Activated T-helper 1 cell treated with Interleukin-2 at 50 U/mL for 16 hours (primary cell): ENCODE measurements at places on chromosomes 2 and 18.

GRCh38 chr2:23547725-23548124 is 162.7 kb downstream of the KLHL29 start:
- no peak for DNase-seq

GRCh38 chr2:238741277-238741676 is 106.6 kb upstream of the TWIST2 start:
- DNase-seq: no peak

GRCh38 chr18:50441016-50441415 is 66.2 kb downstream of the SKA1 start:
- DNase-seq: no peak

DNA sequence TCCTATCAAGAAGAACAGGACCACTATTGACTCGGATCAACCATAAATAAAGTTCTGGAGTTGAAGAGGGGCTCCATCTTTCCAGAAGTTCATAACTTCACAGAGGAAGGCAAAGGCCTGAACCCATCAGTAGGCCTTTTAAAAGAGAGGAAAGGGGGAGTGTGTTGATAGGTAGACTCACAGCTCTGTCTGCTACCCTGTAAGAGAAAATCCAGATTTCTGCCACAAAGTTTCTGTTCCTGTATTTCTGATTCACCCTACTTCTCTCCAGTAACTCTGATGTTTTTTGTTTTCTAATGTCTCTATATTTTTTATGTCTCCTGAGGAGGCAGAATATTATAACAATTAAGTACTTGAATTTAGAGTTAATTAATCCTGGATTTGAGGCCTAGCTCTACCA is 564.0 kb downstream of the TNS1 start:
- no peak for DNase-seq

GRCh38 chr2:10120877-10121574 is 1.5 kb upstream of the RRM2 start:
- no peak for DNase-seq

DNA sequence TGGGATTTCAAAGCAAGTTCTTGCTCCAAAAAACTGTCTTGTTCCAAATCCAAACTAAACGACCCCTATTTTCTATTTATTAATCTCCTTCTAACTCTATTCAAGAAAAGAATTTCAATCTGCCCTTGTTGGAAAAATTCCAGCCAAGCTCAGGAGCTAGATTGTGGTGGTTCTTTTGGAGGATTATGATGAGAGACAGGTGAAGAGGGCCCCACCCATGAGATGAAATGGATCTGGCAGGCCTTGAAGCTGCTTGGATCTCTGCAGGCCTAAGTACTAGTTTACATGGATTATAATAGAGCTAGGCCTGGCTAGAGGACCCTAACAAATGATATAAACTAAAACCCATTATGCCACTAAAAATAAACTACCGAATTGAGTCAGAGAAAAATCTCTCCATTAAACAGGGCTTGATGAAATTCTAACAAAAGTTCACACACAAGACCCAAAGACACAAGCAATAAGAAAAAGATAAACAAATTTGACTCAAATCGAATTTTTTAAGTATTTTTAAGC is 101.6 kb downstream of the GFPT1 start:
- no peak for DNase-seq

DNA sequence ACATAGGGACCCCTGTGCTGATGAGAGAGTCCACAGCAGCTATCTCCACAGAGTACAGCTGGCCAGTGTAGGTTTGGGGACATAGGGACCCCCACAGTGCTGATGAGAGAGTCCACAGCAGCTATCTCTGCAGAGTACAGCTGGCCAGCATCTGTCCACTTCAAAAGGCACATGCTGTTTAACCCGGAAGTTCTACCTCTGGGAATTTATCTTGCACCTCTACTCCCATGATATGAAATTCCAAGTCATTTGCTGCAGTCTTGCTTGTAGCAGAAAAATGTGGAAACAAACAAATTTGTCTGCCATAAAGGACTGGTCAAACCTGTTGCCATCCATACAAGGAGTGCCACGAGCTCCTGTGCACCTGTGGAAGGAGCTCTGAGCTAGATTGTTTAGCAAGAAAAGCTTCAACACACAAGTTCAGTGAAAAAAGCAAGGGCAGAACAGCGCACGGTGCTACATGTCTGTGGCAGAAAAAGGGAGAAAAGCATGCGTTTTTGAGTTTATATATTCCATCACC is 33.1 kb downstream of the LRRFIP1 start:
- DNase-seq: no peak

DNA sequence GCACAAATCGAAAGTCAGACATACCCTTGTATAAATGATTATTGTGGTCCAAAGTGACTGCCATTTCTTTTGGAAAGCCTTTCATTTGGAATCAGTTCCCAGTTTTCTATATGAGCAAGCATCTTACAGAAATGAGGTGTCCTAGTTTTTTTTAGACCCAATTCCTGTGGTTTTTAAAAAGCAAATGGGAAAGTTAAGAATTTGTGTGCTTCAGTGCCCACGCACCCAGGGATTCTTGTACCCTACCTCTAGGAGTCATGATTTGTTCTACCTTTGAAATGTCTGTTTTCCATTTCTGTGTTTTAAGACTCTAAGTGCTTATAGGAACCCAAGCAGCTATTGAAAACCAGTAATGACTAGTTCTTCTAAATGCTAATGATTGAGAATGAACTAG is 218.1 kb downstream of the CAMKMT start:
- no peak for DNase-seq
